ENCODE measurements at places on chromosomes 7 and 10.
A peak's percentile ranks its signal among the peaks of the same experiment; 100 is the strongest.

- DNase-seq = no peak
Measured at GRCh38 chr7:129746857-129747529, 135.5 kb downstream of the NRF1 start.

DNA sequence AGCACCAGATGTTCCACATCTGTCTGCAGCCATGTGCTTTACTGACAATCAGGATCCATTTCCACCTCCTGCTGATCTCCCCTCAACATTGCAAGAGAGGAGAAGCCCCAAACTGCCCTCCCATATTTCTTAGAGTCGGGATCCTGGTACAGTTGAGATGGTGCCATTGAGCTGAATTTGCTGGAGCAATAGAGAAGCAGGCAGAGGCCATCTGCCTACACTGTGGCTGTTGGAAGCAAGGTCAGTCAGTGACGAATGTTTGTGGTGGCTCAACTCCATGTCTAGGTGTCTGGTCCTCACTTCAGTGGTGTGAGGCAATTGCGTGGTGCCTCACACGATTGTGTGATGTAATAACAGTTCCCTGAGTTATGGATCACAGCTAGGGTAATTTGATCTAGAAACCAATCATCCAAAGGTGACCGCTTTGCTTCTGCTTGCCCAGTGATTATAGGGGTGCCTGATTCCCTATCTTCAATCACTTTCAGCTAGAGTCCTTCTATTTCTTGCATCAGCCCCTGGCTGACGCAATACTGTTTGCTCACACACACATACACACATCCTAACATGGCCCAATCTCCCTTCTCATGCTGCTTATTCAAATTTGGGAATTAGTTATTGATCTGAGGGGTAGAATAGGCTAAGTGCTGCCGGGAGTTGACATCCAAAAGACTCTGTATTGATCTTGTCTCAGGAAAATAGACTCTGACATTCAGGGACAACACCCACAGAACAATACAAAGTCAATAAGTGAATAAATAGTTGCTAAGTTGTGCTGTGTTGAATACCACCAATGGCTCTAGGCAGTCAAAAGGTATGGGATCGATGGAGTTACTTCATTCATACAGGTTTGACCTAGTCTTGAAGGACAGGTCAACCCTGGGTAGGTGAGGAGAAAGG, 46.1 kb upstream of the SLC35B4 start:
- no peak for DNase-seq

DNA sequence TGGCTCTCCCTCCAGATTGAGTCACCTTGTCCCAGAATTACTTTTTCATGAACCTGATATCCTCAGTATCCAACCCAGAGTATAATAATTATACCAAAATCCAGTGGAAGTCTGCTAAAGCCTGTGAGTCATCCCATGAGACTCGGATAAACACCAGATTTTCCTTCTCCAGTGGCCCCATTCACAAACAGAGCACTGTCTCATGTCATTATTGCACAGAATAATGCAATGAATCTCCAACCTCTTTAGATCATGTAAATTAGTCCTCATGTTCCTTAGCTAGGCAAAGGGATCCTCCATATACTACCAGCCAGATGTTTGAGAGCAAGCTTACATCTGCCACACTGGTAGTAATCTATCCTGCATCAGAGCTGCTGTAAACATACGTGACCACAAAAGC, 89.0 kb downstream of the AMPH start:
- peak; percentile 12 for DNase-seq

DNA sequence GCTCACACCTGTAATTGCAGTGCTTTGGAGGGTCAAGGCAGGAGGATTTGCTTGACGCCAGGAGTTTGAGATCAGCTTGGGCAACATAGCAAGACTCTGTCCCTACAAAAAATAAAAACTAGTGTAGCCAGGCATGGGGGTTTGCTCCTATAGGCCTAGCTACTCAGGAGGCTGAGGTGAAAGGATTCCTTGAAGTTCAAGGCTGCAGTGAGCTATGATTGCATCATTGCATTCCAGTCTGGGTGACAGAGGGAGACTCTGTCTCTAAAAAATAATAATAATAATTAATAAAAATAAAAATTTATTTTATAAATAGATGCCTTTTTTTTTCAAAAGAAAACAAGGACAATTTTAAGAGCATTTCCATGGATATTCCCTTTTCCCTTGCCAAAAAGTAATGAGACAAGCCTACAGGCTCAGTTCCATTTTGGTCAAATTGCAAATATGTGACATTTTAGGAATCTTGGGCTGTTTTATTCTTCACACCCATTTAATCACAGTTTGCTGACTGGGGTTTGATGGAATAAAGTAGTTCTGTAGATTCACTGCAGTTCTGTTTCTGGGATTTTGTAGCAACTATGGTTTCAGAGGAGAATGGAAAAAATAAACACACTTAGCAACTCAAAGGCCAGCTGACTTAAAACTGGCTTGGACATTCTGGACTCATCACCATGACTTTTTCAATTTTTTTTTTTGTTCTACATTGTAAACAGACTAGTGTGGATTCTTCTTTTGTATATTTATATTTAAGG, 48.4 kb upstream of the ARHGAP21 start:
- no peak for DNase-seq

- no peak for DNase-seq
Measured at GRCh38 chr7:96040250-96040772, 268.0 kb downstream of the DYNC1I1 start.

GRCh38 chr10:5971315-5971832, 6.0 kb downstream of the IL15RA start:
- no peak for DNase-seq

DNA sequence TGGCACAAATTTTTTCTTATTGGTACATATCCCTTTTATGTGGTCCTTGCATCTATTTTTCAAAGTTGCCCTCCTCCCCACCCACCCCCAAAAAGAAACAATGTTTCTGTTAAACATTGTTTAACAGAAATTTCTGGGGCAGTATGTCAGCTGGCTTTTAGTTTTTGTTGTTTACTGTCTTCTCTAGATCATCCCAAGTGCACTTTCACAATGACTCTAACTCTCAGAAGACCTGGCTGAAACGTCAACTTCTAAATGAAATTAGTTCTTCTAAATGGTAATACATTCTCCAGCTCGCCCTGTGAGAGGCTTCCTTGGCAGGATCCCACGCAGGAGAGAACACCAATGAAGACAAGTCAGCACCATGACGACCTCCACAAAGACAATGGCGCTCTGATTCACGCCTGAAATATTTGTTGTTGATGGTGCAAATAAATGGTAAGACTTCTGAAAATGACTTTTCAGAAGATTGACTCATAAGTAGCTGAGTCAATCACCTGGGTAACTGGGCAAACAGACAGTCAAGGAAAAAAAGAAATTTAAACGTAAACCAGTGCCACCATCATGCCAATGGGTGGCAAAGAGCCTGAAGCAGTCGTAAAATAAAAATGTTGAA, 293.7 kb downstream of the FZD1 start:
- peak; percentile 11 for DNase-seq

GRCh38 chr7:30069096-30069867, 41.1 kb downstream of the PLEKHA8 start:
- DNase-seq = no peak

DNA sequence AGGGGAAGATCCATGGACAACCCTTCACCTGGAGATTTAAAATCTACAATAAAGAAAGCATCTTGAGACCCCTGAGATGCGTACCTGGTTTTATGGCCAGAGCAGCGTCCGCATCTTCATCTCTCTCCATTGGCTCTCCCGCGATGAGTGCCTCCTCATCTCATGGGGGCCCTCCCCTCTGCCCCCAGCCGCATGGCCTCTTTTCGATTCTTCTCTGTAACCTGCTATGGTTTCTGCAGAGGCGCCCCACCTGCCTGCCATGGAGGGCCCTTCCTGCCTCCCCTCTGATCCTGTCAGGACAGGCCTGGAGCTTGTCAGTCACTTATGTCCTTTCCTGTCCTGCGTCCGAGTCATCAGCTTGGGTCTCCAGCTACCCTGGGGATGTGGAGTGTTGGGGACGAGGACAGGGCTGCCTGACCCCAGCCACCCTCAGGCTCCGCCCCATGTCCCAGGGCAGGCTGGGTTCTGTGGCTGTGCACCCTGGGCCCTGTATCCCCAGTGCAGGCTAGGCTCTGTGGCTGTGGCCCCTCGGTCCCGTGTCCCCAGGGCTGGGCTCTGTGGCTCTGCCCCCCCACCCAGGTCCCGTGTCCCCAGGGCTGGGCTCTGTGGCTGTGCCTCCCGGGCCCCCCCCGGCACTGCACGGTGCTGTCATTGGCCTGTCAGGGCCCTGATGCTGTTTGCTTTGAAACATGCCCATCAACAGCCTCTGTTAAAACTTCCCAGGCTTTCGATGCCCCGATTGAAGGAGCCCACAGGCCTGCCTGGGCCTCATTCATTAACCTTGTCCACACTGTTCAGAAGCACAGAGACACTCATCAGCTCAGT, 99.8 kb downstream of the WDR37 start:
- no peak for DNase-seq

DNA sequence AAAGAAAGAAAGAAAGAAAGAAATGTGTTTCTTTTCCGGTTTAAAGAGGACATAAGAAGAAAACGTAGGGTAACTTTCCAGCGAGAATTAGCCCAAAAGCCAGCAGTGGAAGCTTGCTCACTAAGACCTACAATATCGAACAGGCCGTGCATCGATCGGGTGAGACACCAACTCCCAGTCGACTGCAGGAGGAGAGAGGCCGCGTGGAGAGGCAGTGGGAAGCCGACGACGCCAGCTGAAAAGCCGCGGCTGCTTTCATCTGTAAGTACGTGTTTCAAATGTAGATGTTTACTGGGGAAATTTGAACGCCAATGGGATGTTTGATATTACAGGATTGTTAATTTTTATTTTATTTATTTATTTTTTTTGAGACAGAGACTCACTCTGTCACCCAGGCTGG, 28.6 kb upstream of the GIMAP8 start:
- DNase-seq = no peak

DNA sequence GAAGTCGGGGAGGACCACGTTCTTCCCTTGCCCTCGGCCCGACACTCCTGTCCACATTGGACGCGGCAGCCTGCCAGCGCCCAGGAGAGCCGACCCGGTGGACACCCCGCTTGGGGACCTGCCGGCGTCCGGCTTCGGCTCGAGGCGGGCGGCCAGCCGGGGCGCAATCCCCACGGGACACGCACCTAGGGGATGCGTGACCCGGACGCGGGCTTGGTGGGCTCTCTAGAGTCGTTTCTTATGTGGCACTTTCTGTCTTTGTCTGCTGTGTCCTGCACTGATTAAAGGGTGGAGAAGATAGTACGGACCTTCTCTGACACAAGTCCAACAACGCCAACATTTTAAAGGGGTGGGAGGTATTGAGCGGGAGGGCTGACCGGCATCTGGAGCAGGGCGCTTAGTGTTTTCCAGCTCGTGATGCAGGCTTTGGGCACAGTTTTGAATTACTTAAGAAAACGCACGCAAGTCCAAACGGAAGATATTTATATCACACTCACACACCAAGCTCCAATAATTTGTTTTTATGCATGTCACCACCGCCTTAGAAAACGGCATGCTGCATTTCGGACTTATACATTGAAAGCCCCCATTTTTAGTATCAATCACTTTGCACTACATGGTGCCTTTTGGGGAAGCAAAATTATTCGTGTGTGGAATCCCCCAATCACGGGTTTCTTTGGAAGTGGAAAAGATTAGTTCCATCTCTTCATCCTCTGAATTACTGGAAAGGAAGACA, 3.9 kb upstream of the SPAG6 start:
- no peak for DNase-seq
